ENCODE measurements at places on chromosomes 16 and 17. TPM values are rescaled to one million over a fixed set of nuclear protein-coding genes. Genes with fewer than 3 reads are reported as not detected.

- DNase-seq = no peak
Measured at GRCh38 chr17:17326275-17326875, 23.2 kb downstream of the NT5M start.

- peak; percentile 67 for DNase-seq
Measured at GRCh38 chr16:17313793-17314547, 156.8 kb downstream of the XYLT1 start.

DNA sequence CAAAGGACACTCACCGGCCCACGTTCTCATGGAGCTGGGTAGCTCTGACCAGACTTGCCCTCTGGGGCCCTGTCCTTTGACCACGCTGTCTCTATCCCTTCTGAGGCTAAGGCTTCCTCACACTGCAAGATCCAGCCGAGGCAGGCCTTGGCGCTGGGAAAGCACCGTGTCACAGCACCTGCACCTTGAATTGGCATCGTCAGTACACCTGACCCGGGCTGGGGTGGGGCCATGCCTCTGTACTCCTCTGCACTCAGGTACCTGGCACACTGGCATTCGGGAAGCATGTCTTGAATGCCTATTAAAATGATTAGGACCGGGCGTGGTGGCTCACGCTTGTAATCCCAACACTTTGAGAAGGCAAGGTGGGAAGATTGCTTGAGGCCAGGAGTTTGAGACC lies 6.0 kb downstream of the TBC1D24 start:
- no peak for DNase-seq

IRX3 gene
- total RNA-seq = 4.8 TPM

- no peak for DNase-seq
Measured at GRCh38 chr16:67129422-67129821, 19.7 kb downstream of the PHAF1 start.

DNA sequence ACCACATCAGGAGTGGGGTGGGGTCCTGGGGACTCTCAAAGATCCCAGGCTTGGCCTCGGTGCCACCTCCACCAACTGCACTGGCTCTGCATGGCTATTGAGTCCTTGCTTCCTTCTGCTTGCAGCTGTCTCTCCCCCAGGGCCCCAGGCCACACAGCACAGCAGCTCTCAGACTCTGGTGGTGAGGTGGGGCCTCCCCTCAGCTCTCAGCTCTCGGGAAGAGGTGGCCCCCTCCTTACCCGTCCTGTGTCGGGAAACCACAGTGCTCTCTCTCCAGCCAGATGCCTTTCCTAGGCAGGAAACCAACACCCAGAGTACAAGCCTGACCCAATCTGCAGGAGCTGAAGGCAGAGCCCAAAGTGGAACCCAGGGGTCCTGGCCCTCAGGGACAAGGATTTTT lies 18.5 kb downstream of the SRCIN1 start:
- no peak for DNase-seq

DNA sequence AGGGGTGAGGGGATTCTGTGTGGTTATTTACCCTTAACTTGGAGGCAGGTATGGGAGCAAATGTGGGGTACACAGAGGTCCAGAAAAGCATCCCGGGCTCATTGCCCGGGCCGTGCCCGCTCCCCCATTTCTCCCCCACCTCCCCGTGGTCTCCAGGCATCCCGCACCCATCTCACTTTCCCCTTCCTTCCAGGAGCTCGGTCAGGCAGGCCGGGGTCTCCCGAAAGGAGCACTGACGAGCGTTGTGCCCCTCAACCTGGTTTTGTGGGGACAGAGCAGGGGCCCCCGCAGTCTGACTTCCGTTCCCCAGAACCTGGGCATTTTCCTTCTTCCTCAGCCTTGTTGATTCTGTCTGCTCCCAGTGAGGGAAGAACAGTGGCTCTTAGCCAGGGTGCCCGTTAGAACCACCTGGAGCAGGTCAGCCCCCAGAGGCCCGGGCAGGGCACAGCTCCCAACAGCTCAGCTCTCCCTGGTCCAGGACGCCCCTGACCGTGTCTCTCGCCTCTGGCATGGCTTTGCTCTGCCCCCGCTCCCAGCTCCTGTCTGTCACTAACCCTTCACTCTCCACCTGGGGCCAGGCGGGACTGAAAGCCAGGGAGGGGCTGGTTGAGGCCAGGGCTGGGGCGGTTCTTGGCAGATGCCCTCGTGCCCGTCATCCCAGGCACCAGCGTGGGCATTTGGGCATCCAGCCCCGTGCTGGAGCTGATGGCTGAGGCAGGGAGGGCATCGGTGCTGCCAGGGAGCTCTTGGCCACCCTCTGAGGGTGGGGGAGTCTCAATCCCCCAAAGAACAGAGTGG lies 12.5 kb upstream of the NUDT16L1 start:
- no peak for DNase-seq

DNA sequence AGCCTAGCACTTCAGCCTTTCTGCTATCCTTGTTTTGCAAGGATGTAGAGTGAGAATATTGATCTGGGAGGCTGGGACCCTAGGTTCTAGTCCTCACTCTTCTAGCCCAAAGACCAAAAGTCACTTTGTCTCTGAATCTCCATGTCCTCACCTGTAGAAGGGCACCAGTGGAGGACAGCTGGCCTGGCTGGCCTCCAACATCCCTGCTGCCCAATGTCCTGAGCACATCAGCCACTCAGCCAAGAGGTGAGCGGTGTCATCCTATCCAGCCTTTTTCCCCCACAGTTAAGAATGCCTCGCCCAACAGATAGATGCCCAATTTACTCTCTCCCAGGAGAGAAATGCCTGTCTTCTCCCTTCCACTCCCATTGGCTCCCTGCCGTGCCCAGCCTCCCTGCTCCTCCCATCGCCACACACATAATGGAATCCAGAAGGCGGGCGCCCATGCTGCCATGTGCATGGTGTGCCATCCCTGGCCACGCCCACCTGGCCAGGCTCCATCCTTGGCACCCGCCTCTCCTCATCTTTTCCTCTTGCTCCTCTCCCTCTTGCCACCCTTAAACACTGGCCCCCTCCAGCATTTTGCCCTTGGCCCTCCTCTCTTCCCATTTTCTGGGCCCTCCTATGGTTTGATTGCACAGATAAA lies 157.3 kb upstream of the SDK2 start:
- DNase-seq = no peak
